ACHN (cell line): ENCODE measurements at places on chromosomes 1 and 21.

DNA sequence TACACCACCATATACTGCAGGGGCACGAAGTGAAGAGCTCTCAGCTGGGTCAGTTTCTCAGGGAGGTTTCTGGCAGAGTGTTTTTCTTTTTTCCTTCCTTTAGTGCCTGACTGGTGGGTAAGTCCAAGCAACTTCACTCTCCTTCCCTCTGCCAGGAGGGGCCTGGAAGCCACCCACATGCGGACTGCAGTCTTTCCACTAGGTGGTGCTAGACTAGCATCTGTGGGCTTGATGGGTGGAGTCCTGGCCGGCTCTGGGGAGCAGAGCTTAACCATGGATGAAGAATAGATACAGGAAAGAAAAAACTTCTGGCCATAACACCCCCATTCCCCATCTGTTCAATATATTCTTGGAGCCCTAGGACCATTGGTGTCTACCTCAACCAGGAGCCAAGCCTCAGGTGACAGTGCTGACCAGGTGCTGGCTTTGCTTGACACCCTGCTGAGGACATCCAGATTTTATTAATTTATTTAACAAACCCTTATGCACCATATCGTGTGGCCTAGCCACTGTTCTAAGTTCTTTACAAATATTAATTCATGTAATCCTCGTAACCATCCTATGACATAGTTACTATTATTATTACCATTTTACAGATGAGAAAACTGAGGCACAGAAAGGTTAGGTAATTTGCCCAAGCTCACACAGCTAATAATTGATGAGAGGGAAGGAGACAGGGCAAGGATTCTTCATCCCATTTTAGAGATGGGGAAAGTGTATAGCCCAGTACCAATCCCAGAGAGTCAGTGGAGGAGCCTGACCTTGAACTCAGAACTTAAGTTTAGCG is 126.7 kb upstream of the CSF3R start:
- peak; percentile 65 for DNase-seq

GRCh38 chr1:229258031-229258756 is 12.7 kb upstream of the RAB4A start:
- peak; percentile 69 for DNase-seq

GRCh38 chr1:56569661-56570060 is 9.7 kb downstream of the PLPP3 start:
- no peak for DNase-seq

DNA sequence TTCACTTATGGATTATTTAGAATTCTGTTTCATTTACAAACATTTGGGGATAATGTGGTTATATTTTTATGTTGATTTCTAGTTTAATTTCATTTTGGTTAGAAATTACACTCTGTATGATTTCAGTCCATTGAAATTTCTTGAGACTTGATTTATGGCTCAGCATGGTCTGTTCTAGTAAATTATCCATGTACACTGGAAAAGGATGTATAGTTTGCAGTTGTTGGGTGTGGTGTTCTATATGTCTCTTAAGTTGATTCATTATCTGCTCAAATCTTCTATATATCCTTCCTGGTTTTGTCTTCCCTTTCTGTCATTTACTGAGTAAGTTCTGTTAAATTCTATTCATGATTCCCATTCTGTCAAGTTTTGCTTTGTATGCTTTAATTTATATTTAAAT is 52.3 kb downstream of the RAP1A start:
- no peak for DNase-seq

DNA sequence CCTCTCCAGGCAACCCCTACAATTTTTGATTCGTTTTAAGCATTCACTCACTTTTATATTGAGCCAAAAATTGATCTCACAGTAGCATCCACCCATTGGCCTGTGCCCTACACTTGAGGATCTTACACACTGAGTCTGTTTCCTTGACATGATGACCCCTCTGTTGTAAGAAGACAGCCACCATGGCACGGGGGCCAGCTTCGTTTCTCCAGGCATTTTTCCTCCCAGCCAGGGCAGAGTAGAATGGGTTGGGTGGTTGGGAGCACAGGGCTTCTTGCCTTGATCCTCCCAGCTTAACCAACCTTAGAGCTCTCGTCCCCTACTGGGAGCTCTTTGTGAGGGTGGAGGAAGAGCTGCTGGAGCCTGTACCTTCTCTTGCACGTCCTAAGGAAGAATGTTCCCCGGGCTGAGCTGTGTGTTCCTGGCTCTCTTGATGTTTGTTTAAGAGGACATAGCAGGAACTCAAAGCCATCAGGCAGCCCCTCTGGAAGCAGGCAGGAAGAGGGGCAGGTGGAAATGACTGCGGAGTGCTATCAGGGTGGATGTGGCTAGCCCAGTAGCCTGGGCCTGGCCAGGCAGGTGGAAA is 213.2 kb upstream of the TMEM51 start:
- no peak for DNase-seq

- peak; percentile 89 for DNase-seq
Observed at GRCh38 chr1:156445789-156446263, 54.7 kb downstream of the MEF2D start.

GRCh38 chr21:41750051-41750450 is 16.8 kb downstream of the RIPK4 start:
- DNase-seq = no peak

- peak; percentile 88 for DNase-seq
Observed at GRCh38 chr1:41485605-41486004, 1.1 kb upstream of the EDN2 start.

- no peak for DNase-seq
Observed at GRCh38 chr1:222905151-222905550, 90.3 kb downstream of the DISP1 start.

DNA sequence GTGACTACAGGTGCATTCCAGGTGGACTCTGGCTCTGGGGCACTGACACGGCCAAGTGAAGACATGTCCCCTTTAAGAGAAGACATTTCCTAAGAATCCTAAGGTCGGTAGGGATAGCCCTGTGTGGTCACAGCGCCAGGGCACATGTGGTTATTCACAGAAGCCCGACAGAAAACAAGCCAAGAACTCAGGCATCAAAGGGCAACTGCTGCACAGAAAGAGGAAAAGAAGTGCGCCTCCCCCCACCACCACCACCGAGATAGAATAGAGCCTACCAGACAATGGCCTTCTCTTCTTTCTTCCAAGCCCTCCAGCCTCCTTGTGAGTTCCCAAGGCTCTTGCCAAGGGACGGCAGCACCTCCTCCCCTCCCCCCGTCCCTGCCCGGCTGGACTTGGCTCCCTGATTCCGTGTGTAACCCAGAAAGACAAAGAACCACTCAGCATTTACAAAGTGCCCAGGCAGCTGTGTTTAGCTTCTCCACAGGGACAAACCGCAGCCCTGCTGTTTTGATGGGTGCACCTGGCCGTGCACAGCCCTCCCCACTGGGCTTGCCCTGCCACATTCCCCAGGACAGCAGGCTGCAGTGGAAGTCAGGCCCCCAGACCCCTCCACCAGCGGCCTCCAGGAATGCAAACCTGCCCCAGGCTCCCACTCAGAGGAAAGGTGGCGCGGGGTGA is 30.2 kb downstream of the TMPRSS2 start:
- no peak for DNase-seq

- no peak for DNase-seq
Observed at GRCh38 chr21:24823247-24823646, 784.0 kb downstream of the MRPL39 start.

DNA sequence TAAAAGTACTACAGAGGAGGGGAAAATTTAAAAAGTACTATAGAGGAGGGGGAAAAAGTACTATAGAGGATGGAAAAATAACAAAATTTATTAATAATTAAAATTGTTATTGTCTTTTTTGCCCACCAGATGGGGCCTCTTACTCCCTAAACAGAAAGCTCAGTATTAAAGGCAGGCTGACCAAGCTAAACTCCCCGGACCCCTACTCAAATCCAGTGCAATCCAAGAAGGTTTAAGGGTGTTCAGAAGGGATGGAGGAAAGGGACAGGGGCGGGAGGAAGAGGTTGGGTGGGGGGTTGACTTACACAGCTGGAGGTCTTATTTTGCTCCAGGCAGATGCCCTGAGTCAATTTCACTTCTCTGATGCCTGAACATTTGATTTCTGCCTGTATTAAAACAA is 13.7 kb downstream of the CD34 start:
- peak; percentile 25 for DNase-seq

GRCh38 chr1:244837597-244838258 is 2.3 kb downstream of the COX20 start:
- DNase-seq = no peak

DNA sequence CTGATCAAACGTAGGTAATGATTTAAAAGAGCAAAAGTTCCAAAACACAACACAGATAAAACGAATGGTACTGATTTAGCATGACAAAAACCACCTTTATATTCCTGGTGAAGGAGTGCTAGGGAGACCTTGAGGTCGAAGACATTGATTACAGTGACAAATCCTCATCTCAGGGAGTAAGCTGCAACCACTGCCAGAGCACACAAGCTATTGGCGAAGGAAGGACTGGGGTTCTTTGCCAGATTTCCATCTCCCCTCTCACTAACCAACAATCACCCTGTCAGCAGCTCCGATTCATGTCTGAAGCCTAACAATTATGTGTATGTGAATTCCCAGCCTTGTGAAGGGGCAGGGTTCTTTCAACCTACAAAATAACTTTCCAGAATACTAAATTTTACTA is 40.2 kb upstream of the DMRTB1 start:
- no peak for DNase-seq

DNA sequence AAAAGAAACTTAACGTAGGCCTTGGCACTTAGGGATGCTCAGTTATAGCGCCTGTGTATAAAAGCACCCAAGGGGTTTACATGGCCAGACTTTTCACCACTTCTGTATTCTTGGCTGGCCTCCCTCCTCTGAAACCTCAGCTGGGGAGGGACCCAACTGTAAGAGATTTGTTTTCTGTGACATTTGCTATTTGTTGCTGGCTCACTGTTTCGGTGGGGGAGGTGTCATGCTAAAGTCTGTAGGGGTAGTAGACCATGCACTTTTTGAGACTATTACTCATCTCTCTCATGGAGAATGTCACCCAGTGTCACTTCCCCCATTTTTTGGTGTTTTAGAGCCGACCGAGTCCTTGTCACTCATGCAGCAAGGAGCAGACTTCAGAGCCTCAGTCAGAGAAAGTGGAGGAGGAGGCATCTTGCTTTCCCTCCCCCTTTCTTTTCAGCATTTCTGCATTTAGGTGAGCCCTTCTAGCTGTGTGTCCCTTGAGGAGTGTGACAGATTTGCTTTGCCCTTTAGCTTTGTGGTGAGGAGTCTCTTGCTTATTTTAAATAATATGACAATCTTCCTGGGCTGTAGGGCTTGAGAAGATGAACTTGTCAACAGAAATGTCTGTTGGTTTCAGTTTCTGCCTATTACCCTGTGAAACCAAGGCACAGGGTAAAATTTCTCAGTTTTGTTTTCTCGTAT is 160.1 kb downstream of the FASLG start:
- no peak for DNase-seq

- DNase-seq = no peak
Observed at GRCh38 chr1:93004566-93005251, 43.4 kb upstream of the DIPK1A start.

- DNase-seq = no peak
Observed at GRCh38 chr1:199073166-199073565, 434.3 kb downstream of the PTPRC start.

DNA sequence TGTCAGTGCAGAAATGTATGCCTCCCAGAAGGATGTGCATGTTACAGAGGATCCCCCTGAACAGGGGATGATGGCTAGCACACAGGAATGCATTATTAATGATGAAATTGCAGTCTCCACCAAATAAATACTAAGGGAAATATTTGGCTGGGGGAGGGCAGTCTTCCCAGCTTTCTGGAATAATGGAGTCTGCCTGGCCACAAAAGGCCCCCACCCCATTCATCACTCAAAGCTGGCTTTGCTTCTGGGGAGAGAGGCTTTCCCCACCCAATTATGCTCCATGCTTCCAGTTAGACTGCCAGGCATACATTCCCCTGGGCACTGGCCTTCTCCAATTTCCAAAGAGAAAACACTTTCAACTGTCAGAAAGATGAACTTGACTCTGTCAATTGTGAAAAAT is 302.7 kb downstream of the SIPA1L2 start:
- DNase-seq = no peak

- no peak for DNase-seq
Observed at GRCh38 chr21:39525129-39525528, 73.4 kb downstream of the SH3BGR start.

- DNase-seq = peak; percentile 14
Observed at GRCh38 chr1:113874012-113874879, 2.7 kb upstream of the PTPN22 start.

GRCh38 chr1:168032029-168032428 is 95.2 kb upstream of the MPC2 start:
- no peak for DNase-seq

- no peak for DNase-seq
Observed at GRCh38 chr1:176480750-176481149, 17.8 kb downstream of the PAPPA2 start.

DNA sequence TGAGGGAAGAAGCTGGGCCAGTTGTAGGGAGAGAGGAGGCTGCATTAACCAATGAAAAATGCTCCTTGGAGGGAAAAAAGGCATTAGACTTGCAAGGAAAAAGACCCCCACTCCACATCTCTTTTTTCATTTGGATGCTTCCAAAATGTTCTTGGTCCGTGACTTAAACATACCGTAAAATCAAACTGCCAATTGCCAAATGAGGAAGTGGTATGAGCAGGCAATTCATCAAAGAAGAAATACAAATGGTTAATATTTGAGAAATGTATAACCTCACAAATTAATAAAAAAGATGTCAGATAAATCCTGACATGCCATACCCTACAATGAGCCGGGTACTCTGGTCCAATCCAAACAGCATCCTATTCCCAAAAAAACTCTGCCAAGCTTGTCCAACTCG is 30.6 kb downstream of the KANK4 start:
- DNase-seq = no peak

- no peak for DNase-seq
Observed at GRCh38 chr1:160863061-160863773, 530 bp upstream of the CD244 start.

GRCh38 chr1:185646202-185646683 is 87.9 kb upstream of the HMCN1 start:
- peak; percentile 97 for DNase-seq

GRCh38 chr1:54606096-54606989 is 17.0 kb downstream of the FAM151A start:
- DNase-seq = no peak

GRCh38 chr1:160420881-160421842 is 20.8 kb downstream of the VANGL2 start:
- DNase-seq = no peak

DNA sequence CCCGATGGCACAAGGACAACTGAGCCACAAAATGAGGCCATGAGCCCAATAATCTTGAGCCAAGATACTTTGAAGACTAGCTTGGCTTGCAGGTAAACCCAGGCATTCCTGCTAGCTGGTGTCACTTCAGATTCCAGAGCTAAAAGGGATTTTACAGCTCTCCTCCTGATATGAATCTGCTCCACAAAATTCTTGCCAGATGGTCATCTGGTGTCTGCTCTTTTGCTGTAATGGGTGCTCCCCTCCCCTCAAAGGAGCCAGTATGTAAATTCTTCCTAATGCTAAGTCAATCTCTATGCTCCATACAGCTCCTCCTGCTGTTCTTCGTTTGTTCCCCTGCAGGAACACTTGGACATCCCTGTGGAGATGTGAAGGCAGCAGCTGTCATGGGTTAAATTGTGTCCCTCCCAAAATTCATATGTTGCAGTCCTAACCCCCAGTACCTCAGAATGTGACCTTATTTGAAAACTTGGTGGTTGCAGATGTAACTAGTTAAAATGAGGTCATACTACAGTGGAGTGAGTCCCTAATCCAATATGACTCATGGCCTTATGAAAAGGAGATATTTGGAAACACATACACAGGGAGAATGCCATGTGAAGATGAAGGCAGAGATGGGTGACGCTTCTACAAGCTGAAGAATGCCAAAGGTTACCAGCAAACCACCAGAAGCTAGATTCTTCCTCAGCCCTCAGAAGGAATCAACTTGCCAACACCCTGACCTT is 180.6 kb upstream of the PALMD start:
- DNase-seq = no peak

GRCh38 chr1:111886741-111887140 is 102.7 kb downstream of the KCND3 start:
- no peak for DNase-seq
